ENCODE measurements at places on chromosomes 5 and 9. TPM values are rescaled to one million over a fixed set of nuclear protein-coding genes. Genes with fewer than 3 reads are reported as not detected.

Gene CSF1R
- 24.5 TPM for total RNA-seq

DNA sequence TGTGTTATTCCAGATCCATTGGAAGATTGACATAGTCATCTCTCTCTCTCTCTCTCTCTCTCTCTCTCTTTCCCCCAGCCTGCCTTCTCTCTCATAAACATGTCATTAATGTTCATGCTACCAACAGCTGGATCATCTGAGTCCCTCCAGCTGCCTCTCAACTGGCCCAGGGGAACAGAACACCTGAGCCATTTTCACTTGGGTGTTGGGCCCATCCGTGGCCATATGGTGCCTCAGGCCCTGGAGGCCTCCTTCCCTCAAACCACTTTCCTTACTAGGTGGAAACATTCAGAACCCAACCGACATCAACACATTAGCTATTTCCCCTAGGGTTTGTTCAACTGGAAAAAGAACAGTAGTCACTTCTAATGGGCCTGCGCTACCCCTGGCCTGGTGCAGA is 196.2 kb downstream of the FRMD3 start:
- no peak for DNase-seq

- no peak for DNase-seq
Observed at GRCh38 chr5:147748590-147748989, 33.9 kb downstream of the JAKMIP2 start.

GRCh38 chr5:107376546-107377276 is 294.0 kb downstream of the EFNA5 start:
- no peak for DNase-seq

Gene ARRDC1
- 14.3 TPM for total RNA-seq

Gene RLN1
- total RNA-seq, result 0.42 TPM

DNA sequence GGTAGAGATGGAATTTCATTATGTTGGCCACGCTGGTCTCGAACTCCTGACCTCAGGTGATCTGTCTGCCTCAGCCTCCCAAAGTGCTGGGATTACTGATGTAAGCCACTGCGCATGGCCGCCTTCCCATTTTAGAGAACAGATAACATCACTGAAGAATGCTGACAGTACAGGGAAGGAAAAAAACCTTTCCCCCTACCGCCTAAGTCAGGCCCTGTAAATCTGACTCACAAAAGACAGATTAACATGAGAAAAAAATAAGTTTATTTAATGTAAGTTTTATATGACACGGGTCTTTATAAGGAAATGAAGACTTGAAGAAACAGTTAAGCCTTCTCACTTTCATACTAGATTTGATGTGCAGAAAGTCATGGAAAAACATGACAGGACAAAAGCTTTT is 227.2 kb upstream of the ZNF608 start:
- DNase-seq, result no peak

DNA sequence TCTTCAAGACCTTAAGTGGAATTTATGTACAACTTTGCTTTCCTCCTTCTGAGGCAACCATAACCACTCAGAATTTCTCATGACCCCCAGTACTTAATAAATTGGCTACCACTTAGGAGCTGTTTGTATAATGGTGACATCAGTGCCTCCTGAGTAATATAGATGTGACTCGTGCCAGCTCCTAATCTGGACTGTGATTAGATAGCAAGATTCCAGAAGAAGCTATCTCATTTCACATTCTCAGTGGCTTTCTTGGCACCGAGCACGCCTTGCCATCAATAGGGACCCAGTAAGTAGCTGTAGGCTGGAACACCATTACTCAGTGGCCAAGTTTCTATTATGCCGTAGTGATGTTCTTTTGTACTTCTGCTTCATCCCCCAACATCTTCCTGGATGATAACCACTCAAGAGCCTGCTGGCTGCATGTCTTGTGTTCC is 228.8 kb downstream of the CD180 start:
- DNase-seq, result no peak

- DNase-seq, result peak; percentile 77
Observed at GRCh38 chr5:95808686-95809413, 13.7 kb downstream of the GLRX start.

Gene IFNA21
- not detected for total RNA-seq

- DNase-seq, result no peak
Observed at GRCh38 chr5:169024421-169024820, 276.5 kb downstream of the SLIT3 start.

DNA sequence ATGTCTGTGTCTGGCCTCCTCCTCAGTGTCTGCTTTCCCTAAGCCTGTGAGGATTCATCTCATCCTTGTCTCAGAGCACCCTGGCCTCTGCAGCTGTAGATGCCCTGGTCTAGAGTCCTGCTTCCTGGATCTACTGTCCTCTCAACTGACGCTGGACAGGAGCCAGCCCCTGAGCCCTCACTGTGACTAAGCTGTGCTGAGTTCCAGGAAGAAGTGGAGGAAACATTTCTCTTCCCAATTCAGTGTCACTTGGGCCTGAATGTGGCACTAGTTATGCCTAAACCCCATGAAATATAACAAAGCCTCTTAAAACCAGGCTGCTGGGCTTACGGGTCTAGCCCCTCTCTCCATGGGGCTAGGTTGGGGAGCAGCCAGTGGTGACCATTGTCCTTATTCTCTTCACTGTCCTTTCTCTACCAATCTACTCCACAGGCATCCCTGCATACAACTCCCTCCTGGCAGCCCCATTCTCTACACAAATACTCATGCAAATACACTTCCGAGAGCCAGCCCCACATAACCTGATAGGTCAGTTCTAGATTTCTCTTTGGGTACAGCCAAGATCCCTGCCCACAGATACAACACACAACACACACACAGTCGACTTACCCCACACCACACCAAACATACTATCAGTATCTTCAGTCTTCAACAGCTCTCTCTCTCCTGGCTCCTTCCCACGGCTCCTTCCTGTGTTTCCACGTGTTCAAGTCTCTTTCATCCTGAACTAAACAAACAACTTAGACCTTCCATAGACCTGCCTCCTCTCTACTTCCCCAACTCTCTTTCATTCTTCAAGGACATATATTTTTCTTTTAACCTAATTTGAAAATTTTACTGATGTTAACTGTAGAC is 220.8 kb downstream of the SNX18 start:
- DNase-seq, result no peak

DNA sequence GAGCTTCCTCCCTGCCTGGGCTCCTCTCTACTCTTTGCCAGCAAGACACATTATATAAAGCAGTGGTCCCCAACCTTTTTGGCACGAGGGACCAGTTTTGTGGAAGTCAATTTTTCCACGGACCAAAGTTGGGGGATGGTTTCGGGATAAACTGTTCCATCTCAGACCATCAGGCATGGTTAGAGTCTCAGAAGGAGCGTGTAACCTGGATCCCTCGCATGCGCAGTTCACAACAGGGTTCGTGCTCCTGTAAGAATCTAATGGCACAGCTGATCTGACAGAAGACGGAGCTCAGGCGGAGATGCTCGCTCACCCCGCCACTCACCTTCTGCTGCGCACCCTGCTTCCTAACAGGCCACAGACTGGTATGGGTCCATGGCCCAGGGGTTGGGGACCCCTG is 142.8 kb downstream of the LIFR start:
- DNase-seq, result no peak

- no peak for DNase-seq
Observed at GRCh38 chr9:89702401-89702800, 97.6 kb downstream of the GADD45G start.

DNA sequence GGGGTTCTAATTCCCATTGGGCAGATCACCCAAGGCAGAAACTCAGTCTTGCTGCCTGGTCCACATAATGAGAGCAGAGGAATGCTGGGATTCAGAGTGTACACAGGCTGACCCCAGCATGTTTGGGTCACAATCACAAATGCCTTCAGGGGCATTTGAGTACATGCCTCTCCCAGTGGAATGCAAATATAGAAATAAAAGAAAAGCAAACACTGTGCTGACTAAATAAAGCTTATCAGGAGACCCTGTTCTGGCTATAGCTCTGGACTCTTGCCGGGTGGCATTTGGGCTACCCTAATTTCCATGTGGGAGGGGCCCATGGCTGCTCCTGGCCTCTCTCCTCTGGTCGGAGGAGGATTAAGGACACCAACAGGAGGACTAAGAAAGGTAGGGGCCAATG is 121.4 kb downstream of the DOCK8 start:
- no peak for DNase-seq

- peak; percentile 77 for DNase-seq
Observed at GRCh38 chr5:72366324-72366976, 46.3 kb downstream of the PTCD2 start.

GRCh38 chr5:67886761-67887160 is 328.8 kb upstream of the PIK3R1 start:
- DNase-seq, result no peak

- DNase-seq, result no peak
Observed at GRCh38 chr9:129710169-129710453, 42.7 kb downstream of the PTGES start.

GRCh38 chr9:33051144-33051543 is 25.3 kb downstream of the SMU1 start:
- DNase-seq, result no peak

Gene PCDHB15
- 7.8 TPM for total RNA-seq

- no peak for DNase-seq
Observed at GRCh38 chr9:19788152-19788551, 685 bp downstream of the SLC24A2 start.

DNA sequence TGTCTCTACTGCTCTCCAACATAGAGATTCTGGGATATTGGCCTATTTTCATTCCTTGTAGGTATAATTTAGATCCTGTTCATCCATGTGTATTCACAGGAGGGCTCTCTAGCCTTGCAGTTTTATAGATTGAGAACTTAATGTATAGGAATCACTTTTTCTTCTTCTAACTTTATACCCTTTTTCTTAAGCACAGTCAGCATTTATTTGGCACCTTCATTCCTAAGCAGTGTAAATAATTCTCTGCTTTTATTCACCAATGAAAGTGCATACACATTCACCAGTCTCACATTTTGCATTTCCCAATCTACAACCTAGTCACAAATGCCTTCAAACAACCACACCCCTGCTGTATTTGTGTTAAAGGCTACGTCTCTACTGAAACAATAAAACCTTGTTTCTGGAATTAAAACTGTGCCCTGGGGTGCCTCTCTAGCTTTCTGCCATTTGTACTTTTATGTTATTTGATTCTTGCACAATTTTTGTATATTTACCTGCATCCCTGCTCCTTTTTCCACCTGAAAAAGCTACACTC is 49.3 kb downstream of the NREP start:
- DNase-seq, result no peak

DNA sequence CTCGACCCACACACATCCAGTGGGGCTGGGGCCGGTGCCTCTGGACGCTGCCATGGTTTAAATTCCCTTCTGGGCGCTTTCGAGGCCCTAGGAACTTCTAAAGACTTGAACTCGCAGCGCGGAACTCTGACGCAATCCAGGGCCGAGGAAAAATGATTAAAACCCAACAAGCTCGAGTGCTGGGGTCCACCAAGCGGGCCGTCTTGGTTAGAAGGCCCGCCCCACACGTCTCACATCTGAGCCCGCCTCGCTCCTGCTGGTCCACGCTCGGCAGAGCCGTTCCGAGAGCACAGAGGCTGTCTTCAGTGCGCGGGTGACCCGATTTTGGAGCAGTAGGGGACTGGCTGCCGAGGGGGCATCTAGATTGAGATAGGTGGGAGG is 1.5 kb downstream of the CRHBP start:
- DNase-seq, result no peak

DNA sequence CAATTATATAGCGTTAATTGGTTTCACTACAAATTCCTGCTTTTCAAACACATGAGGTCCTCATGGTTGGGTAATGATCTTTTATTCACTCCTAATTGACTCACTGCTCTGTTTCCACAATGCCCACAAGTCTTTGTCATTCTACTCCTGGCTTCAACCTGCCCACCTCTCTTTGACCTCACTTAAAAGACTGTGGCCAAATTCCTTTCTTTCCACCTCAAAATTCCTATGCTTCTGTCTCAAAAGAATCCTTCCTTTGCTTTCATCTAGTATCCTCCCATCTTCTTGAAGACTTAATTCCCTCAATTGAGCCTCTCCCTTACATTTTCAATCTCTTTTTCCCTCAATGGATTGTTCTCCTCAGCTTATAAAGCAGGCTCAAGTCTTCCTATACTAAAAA is 4.9 kb downstream of the APBA1 start:
- DNase-seq, result no peak

DNA sequence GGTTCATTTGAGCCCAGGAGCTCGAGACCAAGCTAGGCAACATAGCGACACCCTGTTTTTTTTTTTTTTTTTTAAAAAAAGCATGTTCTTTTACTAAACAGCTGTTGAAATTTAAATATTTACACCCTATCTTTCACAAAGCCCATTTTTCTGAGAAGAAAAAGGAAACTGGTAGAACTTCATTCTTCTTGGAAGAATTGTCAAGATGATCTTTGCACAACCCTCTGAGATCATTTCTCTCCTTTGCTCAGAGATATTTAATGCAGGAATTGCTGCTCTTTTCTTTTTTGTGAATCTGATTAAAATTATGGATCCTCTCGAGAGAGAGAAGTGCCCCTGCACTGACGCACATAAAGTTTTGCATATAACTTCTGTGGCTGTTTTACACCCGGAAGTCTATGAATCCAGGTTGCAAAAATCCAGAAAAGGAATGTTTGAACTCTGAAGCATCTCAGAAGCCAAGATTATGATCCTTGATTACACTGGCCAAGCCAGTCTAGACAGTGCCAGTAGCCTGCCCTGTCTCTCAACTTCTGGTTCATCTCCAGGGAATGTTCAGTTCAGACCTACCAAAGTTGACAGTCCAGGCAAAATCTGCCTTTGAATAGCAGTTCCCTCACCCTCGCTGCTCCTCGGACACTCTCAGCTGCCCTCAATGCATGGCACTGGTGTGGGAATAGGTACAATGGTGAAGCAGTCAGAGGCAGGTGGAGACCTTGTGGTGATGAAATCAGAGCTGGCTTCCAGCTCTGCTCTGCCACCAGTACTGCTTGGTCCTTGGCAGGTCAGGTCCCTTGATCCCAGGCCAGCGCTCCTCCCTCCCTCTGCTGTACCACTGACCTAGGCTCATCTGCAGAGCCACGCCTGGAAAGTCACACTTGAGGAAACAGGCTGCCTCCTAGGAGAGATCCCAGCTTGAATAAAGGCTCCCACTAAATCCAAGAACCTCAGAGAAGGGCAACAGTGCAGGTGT is 13.3 kb upstream of the SLC31A2 start:
- no peak for DNase-seq

DNA sequence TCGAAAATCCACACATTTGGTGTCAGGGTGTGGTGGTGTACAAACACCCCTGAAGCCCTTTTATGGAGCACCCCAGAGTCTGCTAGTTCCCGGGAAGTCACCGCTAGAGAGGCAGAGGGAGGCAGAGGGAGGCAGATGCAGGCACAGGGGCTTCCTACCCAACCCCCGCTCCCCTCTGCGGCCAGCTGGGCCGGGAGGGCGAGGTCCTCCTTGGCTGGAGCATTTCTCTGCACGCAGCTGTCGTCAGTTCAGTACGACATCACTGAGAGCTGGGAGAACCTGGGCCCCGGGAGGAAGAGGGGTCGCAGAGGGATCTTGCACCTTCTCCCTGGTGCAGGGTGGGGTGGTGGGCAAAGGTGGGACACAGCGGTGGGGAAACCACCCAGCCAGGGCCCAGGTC is 15.8 kb upstream of the UBAC1 start:
- no peak for DNase-seq

- no peak for DNase-seq
Observed at GRCh38 chr9:37417252-37417803, 5.2 kb upstream of the GRHPR start.

Measured in urinary bladder (tissue), 4 donors.